Stimulated activated CD4-positive, alpha-beta T cell treated with anti-CD3 and anti-CD28 coated beads, Interleukin-4, amount 100 ng/mL, for 4 hours (primary cell): ENCODE measurements at places on chromosomes 13 and 19.

- no peak for DNase-seq
Measured at GRCh38 chr19:36773223-36773579, 594 bp upstream of the ZNF850 start.

GRCh38 chr13:24006520-24007248, 109.4 kb upstream of the C1QTNF9B start:
- no peak for DNase-seq

- no peak for DNase-seq
Measured at GRCh38 chr19:5063873-5064645, 95.1 kb downstream of the KDM4B start.

- DNase-seq: no peak
Measured at GRCh38 chr13:40340368-40341095, 325.9 kb downstream of the FOXO1 start.

GRCh38 chr19:535017-535835, 3.7 kb downstream of the CDC34 start:
- no peak for DNase-seq

- no peak for DNase-seq
Measured at GRCh38 chr19:4922530-4923275, 13.4 kb downstream of the UHRF1 start.

DNA sequence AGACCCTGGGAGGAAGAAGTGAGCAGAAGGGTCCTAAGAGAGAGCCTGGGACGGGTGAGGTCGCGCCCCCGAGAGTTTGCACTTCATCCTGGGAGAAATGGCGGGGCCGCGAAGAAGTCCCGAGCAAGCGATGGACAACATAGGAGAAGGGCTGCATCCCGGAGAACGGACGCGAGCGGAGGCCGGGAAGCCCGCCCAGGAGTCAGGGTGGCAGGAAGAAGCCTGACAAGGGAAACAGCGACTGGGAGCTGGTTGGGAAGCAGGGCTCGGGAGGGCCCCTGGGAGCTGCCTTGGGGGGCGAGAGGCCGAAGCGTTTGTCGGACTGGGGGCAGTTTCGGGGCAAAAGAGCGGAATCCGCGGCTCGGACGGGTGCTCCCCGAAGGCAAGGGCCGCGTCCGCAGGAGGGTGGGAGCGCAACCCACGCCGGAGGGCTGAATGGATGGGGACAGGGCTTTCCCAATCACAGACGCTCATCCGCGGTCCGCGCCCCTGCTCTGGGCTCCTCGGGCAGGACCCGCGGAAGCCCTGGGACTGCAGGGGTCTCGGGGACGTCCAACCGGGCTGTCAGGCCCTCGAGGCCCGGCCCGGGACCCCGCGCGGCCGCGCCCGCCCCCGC, 469 bp downstream of the ABHD17A start:
- no peak for DNase-seq

- DNase-seq: no peak
Measured at GRCh38 chr13:35630551-35631275, 154.2 kb upstream of the MAB21L1 start.

- DNase-seq: no peak
Measured at GRCh38 chr13:59673286-59673685, 490.4 kb downstream of the DIAPH3 start.

GRCh38 chr13:73481886-73482445, 423.2 kb downstream of the KLF5 start:
- DNase-seq: no peak

DNA sequence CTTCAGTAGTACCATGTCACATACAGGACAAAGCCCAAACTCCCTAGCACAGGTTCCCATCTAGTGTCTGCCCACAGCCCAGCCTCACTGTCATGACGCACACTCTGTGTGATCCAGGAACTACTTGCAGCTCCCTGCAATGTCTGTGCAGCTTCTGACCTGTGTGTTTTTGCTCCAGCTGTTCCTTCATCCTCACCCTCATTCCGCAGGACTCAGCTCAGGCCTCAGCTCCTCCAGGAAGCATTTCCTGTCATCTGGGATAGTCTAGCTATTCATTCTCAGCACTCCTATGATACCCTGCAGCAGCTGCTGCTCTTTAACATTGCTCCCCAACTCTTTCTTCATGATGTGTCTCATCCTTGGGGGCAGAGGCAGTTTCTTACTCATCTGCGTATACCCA, 56.1 kb downstream of the ENOX1 start:
- DNase-seq: no peak

- DNase-seq: no peak
Measured at GRCh38 chr19:49684251-49684982, 5.0 kb upstream of the ADM5 start.

- no peak for DNase-seq
Measured at GRCh38 chr13:47399599-47399998, 502.7 kb upstream of the HTR2A start.

DNA sequence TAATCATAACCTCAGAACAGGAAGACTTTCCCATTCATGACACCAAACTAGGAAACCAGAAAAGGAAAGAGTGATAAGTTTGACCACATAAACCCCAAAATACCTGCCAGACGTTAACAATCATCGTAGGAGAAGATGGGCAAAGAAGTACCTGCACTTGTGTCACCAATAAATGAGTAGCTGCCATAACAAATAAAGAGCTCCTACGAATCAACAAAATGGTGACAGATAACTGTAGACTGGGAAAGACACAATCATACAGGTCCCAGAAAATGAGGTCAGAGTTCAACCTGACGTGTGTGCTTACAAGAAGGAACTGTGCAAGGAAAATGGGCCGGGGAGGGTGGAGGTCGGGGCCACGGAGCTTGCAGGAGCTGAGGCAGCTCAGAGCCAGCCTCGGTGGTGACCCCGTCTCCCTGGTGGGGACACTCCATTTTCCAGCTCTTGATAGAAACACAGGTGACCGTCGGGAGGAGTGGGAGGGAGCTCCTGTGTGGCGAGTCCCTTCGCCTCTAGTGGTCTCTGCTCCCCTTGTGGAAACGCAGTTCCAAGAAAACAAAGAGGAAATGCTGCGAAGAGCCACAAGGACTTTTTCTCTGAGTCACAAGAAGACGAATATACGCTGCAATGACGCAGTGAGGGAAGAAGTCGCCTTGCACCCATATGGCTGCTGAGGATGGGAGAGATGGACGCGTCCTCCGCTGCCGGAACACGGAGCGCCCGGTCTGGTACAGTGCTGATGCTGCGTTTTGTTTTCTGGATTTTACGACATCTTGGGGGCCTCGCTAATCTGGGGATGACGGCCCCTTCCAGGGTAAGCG, 9.5 kb downstream of the PIP5K1C start:
- DNase-seq: no peak

- no peak for DNase-seq
Measured at GRCh38 chr13:59542303-59542702, 621.4 kb downstream of the DIAPH3 start.
